Activated B cell treated with CpG ODN at 0.5 μM for 24 hours (primary cell): ENCODE measurements at places on chromosomes 12 and 14.
A peak's percentile ranks its signal among the peaks of the same experiment; 100 is the strongest.

- H3K4me1 ChIP-seq = no peaks in the 10 kb centered on the region
- H3K36me3 ChIP-seq = no peaks in the 10 kb centered on the region
- no peak overlapping the region for H3K4me3 ChIP-seq
- no peaks in the 10 kb centered on the region for H3K27me3 ChIP-seq
- DNase-seq = no peak
These were observed 507.4 kb upstream of the TBX3 start for GRCh38 chr12:115191342-115191741.

DNA sequence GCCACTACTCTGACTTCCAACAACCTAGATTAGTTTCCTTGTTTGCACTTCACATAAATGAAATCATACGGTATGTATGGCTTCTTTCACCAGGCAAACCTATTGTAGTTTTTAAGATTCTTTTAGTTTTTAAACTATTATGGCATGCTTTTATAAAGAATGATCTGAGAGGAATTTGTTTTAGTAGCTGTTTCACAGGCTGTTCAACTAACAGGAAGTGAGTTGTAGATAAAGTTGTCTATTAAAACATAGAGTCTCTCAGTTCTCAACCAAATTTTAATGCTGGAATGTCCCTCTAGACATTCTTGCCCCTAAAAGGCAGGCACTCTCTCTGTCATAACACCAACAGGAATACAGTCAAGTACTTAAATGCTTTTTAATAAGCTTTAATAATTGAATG, 102.7 kb upstream of the DACT1 start:
- H3K4me3 ChIP-seq = no peak overlapping the region
- H3K36me3 ChIP-seq = peaks cover 3% of the 10 kb centered on the region

DNA sequence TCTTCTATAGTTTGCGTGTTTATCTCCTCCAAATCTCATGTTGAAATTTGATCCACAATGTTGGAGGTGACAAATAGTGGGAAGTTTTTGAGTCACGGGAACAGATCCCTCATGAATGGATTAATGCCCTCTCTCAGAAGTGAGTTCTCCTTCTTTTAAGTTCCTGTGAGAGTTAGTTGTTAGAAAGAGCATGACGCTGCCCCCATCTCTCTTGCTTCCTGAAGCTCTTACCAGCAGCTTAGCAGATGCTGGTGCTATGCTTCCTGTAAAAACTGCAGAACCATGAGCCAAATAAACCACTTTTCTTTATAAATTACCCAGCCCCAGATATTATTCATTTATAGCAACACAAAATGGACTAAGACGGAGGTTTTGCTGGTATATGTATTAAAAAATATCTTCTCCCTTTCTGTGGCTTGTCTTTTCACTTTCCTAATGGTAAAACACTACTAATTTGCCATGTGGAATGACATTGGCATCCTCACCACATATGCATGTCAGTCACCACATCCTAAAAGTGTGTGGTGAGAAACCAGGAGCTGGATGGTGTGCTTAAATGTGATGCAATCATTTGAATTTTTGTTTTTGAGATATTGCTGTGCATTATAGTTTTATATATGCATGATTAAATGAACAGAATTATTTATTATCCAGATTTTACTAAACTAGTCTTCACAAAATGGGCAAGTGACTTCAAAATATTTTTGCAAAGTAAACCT, 449.3 kb downstream of the ADAMTS20 start:
- DNase-seq = no peak
- no peaks in the 10 kb centered on the region for H3K4me1 ChIP-seq

DNA sequence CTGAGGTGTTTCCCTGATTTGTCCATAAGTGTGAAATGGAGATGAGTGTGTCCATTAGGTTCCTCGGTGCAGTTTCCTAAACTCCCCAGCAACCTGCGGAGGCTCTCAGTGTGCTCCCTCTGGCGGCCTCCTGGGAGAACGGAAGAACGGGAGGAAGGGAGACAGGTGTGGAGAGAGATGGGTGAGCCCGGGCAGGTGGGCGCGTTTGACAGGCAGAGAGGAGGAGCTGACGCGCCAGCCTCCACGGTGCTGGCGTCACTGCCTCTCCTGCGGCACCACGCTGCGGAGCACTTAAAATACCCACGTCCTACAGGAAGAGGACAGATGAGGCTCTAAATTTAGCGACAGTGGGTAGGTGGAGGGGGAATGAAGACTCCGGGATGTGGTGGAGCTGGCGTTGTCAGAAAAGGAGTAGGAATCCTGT, 26.8 kb upstream of the PEX5 start:
- no peak for DNase-seq
- H3K36me3 ChIP-seq = no peaks in the 10 kb centered on the region
- no peak overlapping the region for H3K4me3 ChIP-seq
- H3K27me3 ChIP-seq = peaks cover 20% of the 10 kb centered on the region

DNA sequence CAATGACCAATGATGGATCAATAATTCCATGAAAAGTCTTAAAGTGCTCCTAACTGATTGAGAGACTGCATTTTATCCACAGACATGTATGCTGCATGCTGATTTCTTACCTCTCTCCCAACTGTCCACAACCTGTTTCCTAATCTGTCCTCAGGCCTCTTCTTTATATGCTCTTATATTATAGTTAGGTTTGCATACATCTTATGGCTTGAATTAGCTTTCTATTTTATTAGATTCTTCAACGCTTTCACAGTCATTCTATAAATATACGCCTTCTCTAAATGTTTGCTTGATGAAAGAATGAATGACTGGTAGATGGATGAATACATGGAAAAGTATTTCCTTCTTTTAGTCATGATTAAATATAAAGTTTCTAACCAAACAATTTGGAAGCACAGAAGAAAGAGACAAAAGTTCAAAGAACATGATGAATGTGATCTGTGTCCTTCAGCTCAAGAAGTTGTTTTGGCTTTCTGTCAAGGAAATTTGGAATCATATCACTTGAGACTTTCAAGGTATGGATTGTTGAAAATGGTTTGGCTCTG, 91.8 kb upstream of the NPAS3 start:
- H3K27me3 ChIP-seq = no peaks in the 10 kb centered on the region
- H3K36me3 ChIP-seq = no peaks in the 10 kb centered on the region
- no peaks in the 10 kb centered on the region for H3K4me1 ChIP-seq
- no peak overlapping the region for H3K4me3 ChIP-seq
- H3K27ac ChIP-seq = no peak overlapping the region
- DNase-seq = no peak

- H3K4me1 ChIP-seq = no peaks in the 10 kb centered on the region
- no peak for DNase-seq
- no peaks in the 10 kb centered on the region for H3K36me3 ChIP-seq
- H3K27me3 ChIP-seq = no peaks in the 10 kb centered on the region
These were observed 290.3 kb downstream of the SOX5 start for GRCh38 chr12:23659131-23659530.

DNA sequence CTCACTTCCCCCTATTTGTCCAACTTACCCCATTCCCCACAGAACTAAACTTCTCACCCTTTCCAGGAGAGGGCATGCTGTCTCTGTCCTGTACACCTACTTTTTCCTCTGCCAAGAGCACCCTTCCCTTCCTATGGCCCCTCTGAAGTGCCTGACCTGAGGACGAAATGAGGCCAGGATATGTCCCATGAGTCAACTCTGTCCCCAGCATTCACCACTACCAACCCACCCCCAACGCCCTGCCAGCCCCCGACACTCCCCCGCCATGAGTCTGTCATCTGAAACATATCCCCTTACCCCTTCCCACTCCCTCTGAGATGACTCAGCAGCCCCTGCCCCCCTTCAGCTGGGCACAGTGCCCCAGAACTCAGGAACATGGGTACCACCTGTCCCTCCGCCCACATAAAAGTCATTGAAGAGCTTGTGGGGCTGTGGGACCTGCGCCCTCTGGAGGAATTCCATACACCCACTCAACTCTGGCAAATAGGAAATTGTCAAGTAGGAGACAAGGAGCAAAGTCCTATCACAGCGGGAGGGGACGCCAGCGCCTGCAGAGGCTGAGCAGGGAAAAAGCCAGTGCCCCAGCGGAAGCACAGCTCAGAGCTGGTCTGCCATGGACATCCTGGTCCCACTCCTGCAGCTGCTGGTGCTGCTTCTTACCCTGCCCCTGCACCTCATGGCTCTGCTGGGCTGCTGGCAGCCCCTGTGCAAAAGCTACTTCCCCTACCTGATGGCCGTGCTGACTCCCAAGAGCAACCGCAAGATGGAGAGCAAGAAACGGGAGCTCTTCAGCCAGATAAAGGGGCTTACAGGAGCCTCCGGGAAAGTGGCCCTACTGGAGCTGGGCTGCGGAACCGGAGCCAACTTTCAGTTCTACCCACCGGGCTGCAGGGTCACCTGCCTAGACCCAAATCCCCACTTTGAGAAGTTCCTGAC, 26.3 kb downstream of the ITGA7 start:
- H3K27ac ChIP-seq = no peak overlapping the region
- H3K4me3 ChIP-seq = peak overlapping the region; percentile 68
- DNase-seq = no peak
- no peaks in the 10 kb centered on the region for H3K27me3 ChIP-seq
- H3K36me3 ChIP-seq = no peaks in the 10 kb centered on the region

GRCh38 chr12:77202457-77203060, 137.2 kb upstream of the E2F7 start:
- H3K27ac ChIP-seq = no peak overlapping the region
- no peak overlapping the region for H3K4me3 ChIP-seq
- H3K4me1 ChIP-seq = no peaks in the 10 kb centered on the region
- no peaks in the 10 kb centered on the region for H3K36me3 ChIP-seq
- no peaks in the 10 kb centered on the region for H3K27me3 ChIP-seq

DNA sequence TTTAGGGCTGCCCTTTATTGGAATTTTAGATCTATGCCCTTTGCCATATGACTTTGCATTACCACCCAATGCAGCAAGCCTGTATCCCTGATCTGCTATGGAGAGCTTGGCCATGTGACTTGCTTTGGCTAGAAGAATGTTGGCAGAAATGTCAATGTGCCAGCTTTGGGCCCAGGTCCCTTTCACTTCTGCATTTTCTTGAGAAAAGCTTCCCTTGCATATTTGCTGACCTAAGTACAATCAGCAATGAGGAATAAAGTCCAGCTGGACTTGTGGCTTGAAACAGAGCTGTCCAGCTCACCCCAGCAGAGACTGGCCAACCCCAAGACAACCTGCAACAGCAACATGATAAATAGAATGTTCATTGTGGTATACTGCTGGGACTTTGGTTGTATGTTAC, 135.9 kb downstream of the PAH start:
- no peak overlapping the region for H3K27ac ChIP-seq
- no peak overlapping the region for H3K4me3 ChIP-seq
- H3K27me3 ChIP-seq = peaks cover 4% of the 10 kb centered on the region

DNA sequence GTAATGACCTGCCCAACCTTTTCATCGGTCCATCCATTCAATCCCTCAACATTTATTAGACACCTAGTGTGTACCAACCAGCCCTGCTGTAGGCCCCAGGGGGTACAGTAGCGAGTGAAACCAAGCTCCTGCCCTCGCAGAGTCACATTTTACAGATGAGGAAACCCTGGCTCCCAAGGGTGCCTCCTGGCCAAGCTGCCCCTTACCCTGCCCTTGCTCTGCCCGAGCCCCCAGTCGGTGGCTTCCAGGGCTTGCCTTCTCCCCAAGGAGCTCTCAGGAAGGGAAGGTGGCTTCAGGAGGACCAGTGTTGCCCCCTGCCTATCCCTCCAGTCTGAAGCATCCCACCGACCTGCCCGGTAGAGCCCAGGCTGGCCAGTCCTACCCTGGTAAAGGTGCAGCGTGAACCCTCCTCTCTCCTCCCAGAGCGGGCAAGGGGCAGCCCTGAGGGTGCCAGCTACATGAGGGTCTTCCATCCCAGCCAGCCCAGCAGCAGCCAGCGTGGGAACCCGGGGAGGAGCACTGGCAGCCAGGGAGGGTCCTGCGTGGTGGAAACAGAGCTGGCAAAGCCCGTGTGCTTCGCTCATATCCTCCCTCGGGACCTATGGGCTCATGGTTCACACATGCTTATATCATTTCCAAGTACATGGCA, 670 bp upstream of the BEGAIN start:
- H3K27ac ChIP-seq = no peak overlapping the region
- DNase-seq = peak; percentile 10
- peaks cover 27% of the 10 kb centered on the region for H3K27me3 ChIP-seq
- H3K4me1 ChIP-seq = no peaks in the 10 kb centered on the region
- no peak overlapping the region for H3K4me3 ChIP-seq
- no peaks in the 10 kb centered on the region for H3K36me3 ChIP-seq

DNA sequence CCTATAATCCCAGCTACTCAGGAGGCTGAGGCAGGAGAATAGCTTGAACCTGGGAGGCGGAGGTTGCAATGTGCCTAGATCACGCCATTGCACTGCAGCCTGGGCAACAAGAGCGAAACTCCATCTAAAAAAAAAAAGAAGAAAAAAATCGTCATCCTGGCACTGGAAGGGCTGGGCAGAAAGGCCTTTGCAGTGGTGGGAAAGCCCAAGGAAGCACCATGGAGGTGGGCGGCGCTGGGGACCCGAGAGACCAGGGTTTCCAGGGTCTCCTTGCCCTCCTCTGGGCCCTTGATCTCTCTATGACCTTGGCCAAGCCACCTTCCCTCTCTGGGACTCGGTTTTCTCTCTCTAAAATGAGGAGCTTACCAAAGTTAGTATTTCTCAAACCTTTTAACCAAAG, 65.4 kb downstream of the LGMN start:
- no peaks in the 10 kb centered on the region for H3K27me3 ChIP-seq
- no peak for DNase-seq
- no peak overlapping the region for H3K4me3 ChIP-seq
- H3K27ac ChIP-seq = no peak overlapping the region
- H3K36me3 ChIP-seq = peaks cover 61% of the 10 kb centered on the region
- peaks cover 19% of the 10 kb centered on the region for H3K4me1 ChIP-seq
